Fibroblast of skin of left quadriceps (primary cell): ENCODE measurements at places on chromosomes 6 and 20.

- no peak for DNase-seq
These were observed 2.8 kb upstream of the PNPLA1 start for GRCh38 chr6:36266913-36267644.

DNA sequence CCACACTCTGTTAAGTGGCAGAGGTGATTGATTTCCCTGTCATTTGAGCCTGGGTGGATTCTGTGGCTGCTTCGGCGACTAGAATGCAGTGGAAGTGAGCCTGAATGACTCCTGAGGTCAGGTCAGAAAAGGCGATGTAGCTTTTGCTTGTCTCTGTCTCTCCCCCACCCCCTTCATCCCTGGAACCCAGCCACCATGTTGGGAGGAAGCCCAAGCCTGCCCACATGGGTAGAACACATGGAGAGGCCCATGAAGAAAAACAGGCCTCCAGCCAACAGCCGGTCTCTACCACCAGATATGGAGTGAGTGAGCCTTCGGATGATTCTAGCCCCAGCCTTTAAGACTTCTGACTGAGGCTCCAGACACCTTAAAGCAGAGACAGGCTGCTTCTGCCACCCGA lies 181.0 kb downstream of the TFAP2C start:
- DNase-seq = no peak

DNA sequence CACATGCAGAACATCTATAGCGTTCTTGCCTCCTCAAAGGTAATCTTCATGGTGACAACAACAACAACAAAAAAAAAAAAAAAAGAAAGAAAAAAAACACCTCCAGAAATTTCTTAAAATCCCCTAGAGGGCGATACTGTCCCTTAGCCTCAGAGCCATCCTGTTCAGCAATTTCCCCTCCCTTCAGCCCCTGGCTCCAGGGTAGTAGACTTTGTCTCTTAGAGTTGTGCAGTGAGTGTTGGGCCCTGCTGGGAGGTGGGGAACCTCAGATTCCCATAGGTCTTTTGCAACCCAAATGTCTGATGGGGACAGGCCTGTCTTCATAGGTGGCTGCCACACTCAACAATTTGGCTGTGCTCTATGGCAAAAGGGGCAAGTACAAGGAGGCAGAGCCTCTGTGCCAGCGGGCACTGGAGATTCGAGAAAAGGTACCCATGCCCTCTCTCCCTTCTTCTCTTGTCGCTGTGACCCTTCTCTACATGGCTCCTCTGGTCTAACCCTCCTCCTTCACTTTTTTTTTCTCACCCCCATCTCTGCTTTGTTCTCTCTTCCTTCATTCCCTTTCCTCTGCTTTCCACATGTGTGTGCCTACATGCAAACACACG lies 6.0 kb upstream of the PTK7 start:
- peak; percentile 56 for DNase-seq

GRCh38 chr6:304833-305370 lies 12.6 kb downstream of the DUSP22 start:
- no peak for DNase-seq

- no peak for DNase-seq
These were observed 76.7 kb downstream of the PREX1 start for GRCh38 chr20:48750941-48751635.

GRCh38 chr6:159684013-159684304 lies 9.1 kb downstream of the SOD2 start:
- no peak for DNase-seq

DNA sequence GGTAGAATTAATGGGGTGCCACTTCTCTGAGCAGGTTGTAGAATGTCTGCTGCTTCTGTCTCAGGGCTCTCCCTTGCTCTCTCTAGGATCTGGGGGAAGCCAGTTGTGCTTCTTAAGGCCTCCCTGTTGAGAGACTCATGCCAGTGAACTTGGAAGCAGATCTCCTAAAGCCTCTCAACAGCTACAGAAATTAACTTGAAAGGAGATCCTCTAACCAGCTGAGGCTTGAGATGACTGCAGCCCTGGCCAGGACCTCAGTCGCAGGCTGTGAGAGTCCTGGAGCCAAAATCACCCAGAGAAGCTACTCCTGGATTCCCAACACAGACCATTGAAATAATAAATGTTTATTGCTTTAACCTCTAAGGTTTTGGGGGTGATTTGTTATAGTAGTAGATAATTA lies 180.2 kb upstream of the MARCKS start:
- DNase-seq = no peak

DNA sequence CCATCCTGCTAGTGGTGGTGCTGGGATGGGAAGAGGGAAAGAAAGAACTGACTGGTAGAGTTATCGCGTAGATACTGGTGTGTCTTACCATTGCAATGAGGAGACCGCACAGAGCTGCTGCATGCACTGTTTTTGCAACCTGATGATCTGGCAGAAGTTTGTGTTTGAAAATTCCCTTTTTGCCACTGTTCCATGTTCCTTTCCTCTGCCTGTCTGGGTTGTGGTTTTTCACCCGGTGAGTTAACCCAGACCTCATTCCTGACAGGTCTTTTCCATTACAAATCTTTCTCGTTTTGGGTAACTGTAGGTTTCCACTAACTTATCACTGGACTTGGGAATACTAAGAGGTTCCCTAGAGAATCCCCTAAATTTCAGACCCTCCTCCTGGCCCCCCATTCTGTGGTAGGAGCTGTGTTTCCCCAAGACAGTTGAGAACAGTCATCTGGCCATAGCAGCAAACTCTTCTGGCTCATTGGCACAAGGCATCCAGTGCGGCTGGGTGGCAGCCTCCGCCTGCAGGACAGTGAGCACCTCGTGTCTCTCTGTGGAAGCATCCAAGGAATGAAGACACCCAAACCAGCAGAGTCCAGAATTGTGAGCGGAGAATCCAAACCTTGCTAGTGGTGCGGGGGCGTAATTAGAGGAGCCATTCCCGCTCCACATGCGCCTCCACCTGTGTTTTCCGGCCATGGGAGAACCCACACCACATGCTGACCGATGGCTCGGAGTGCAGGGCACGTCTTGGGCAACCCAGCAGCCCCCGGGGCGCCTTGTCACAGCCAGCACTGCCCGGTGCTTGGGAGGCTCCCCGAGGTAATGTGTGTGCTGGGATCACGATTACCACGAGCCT lies 32.8 kb downstream of the ERMARD start:
- no peak for DNase-seq

- DNase-seq = no peak
These were observed 2.3 kb downstream of the ENTPD6 start for GRCh38 chr20:25197870-25198190.

- no peak for DNase-seq
These were observed 54.2 kb upstream of the FAM83D start for GRCh38 chr20:38872036-38872435.
